ENCODE measurements at places on chromosomes 3 and 15.
A peak's percentile ranks its signal among the peaks of the same experiment; 100 is the strongest.

DNA sequence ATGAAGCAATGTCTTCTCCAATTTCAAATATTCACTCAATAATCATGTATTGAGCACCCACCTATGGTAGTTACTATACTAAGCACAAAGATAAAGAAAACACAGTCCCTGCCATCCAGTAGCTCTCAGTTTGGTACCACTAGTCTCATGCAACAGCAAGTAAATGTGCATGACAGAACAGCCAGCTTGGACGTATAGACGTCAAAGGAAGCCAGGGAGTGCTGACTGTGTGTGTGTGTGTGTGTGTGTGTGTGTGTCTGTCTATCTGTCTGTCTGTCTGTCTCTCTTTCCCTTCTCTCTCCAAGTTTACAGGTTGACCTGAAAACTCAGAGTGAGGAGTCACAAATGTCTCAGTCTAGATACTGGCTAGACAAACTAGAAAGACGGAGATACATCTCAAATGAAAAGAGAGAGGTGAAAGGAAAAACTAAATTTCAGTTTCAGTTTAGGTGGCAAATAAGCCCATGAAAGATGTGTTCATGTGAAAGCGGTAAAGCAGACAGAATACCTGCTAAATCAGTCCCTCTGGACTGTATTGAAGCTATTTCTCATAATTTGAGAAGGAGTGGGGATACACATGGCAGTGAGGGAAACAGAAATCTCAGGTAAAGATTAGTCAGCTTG is 141.1 kb upstream of the PTPRG start:
- no peaks in the 10 kb centered on the region for H3K4me1 ChIP-seq
- no peak overlapping the region for H3K4me3 ChIP-seq

- no peak for DNase-seq
- H3K4me1 ChIP-seq = peaks cover 26% of the 10 kb centered on the region
- peaks cover 30% of the 10 kb centered on the region for H3K36me3 ChIP-seq
- no peaks in the 10 kb centered on the region for H3K27me3 ChIP-seq
These were observed 18.2 kb downstream of the ZNF592 start for GRCh38 chr15:84766461-84767035.

DNA sequence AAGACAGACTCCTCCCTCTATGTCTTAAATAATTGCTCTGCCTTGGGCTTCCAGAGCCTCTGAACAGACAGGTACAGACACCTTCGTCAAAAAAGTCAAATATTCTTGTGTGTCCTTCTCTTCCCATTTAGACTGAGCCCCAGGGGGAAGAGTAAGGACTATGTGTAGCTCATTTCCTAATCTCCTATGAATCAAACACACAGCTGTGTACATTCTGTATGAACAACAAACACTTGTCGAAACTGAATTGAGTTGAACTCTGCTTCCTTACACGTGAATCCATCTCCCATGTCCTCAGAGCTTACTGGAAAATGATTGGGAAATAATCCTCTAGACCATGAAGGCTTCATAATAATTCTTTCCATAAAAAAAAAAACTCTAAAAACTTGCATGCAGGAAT is 80.8 kb downstream of the MOBP start:
- no peak overlapping the region for H3K4me3 ChIP-seq
- no peaks in the 10 kb centered on the region for H3K36me3 ChIP-seq
- no peaks in the 10 kb centered on the region for H3K4me1 ChIP-seq
- H3K27ac ChIP-seq = no peak overlapping the region
- DNase-seq = no peak
- peaks cover 20% of the 10 kb centered on the region for H3K27me3 ChIP-seq

DNA sequence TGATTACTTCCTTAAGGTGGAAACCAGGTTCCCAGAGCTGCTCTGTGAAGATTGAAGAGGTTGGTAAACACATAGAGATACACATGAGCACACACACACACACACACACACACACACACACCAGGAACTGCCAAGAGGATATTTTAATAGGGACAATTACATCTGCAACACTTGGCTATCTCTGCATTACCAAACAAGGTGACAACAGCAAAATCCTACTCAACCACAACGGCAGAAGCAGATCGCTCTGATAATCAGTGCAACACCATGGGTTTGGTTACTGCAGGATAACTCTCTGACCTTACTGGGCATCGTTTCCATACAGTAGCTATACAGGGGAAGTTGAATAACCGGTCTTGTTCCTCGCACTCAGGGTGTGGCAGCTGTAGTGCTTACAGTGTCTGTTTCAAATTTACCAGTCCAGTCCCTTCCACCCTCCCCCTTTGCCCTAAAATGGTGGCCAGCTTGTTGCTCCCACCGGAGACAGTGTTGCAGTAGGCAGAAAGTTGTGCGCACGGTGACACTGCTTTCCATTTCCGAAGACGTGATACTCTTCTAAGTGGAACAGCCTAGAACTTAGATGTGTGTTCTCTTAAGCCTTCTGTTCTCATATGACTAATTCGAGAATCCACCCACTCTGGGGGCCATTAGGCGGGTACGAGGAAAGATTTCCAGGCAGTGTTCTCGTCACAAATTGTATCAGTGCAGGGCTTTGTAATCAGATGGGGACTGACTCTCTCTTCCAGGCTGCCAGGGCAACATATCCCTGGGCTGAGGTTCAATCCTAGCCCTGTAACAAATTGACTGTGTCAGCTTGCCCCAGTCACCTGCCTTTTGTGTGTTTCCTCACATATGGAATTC is 176.2 kb downstream of the P3H2 start:
- DNase-seq = no peak
- H3K36me3 ChIP-seq = no peaks in the 10 kb centered on the region
- H3K27ac ChIP-seq = no peak overlapping the region
- H3K4me1 ChIP-seq = peaks cover 2% of the 10 kb centered on the region
- no peak overlapping the region for H3K4me3 ChIP-seq
- H3K27me3 ChIP-seq = peaks cover 16% of the 10 kb centered on the region

GRCh38 chr3:50245251-50245745 is 9.3 kb downstream of the GNAI2 start:
- H3K4me1 ChIP-seq = peaks cover 68% of the 10 kb centered on the region
- DNase-seq = no peak
- no peaks in the 10 kb centered on the region for H3K27me3 ChIP-seq
- peaks cover 52% of the 10 kb centered on the region for H3K36me3 ChIP-seq
- peak overlapping the region; percentile 74 for H3K4me3 ChIP-seq

GRCh38 chr3:69011096-69011730 is 2.3 kb downstream of the EOGT start:
- peak overlapping the region; percentile 72 for H3K27ac ChIP-seq
- no peaks in the 10 kb centered on the region for H3K27me3 ChIP-seq
- no peak for DNase-seq
- peak overlapping the region; percentile 60 for H3K4me3 ChIP-seq
- peaks cover 48% of the 10 kb centered on the region for H3K4me1 ChIP-seq
- H3K36me3 ChIP-seq = peaks cover 6% of the 10 kb centered on the region

- no peak overlapping the region for H3K27ac ChIP-seq
- H3K36me3 ChIP-seq = peaks cover 3% of the 10 kb centered on the region
- H3K4me3 ChIP-seq = no peak overlapping the region
- DNase-seq = no peak
These were observed 28.1 kb downstream of the SNX33 start for GRCh38 chr15:75675579-75676404.

DNA sequence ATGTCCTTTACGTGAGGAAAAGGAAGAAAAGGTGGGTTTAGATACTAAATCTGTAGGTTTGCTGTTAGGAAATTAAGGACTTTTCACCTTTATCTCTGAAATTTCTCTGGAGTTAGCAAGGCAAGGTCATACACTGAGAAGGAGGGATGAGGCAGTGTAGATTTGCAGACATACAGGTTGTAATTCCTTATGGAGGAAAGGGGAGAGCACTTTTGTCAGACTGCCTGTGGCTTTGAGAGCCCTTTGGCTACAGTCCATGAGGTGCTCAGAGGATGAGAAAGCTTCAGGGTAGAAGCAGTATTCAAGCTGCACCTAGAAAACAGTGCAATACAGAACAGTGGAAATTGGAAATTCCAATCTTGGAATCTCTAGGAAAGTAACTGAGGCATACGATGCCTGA is 8.3 kb downstream of the RPL14 start:
- H3K27me3 ChIP-seq = no peaks in the 10 kb centered on the region
- peak overlapping the region; percentile 32 for H3K27ac ChIP-seq

- peaks cover 51% of the 10 kb centered on the region for H3K4me1 ChIP-seq
- H3K4me3 ChIP-seq = no peak overlapping the region
- H3K27ac ChIP-seq = peak overlapping the region; percentile 68
- no peaks in the 10 kb centered on the region for H3K27me3 ChIP-seq
- peaks cover 94% of the 10 kb centered on the region for H3K36me3 ChIP-seq
These were observed 45.0 kb downstream of the KLF13 start for GRCh38 chr15:31371520-31372240.

DNA sequence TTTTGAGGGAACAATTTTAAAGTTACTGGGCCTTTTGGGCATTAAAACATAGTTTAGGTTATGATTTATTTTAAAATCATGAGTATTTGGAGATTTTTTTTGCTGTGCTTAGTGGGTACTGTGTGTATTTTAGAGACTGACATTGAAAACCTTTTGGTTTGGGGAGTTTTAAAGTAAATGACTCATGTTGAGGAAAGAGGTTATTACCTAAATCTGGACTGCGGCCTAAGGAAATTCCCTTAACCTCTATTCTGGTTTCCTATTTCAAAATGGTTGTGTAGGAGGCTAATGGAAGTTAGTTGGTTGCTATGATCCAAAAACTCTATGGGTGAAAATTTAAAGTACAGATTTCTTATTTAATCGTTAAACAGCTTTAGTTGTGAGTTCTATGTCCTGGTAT is 57.3 kb upstream of the DPH6 start:
- no peaks in the 10 kb centered on the region for H3K4me1 ChIP-seq
- DNase-seq = no peak
- no peak overlapping the region for H3K4me3 ChIP-seq
- H3K27ac ChIP-seq = no peak overlapping the region
- H3K27me3 ChIP-seq = peaks cover 11% of the 10 kb centered on the region

DNA sequence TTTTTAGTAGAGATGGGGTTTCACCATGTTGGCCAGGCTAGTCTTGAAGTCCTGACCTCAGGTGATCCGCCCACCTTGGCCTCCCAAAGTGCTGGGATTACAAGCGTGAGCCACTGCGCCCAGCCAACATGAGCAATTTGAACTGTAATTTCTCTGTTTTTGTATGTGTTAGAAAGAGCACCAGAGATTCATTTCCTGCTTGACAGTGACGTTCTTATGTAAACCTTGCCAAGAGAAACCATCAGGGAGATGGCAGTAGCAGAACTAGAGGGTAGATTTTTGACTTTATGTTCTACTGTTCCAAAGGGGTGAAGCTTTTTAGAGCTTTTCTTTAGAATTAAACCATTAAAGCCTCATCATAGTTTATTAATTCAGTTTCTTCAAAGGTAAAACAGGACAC is 148.1 kb upstream of the UMPS start:
- H3K27ac ChIP-seq = no peak overlapping the region
- no peak overlapping the region for H3K4me3 ChIP-seq
- H3K27me3 ChIP-seq = peaks cover 51% of the 10 kb centered on the region

GRCh38 chr3:43855674-43856299 is 165.0 kb downstream of the ABHD5 start:
- H3K27ac ChIP-seq = no peak overlapping the region
- no peak overlapping the region for H3K4me3 ChIP-seq
- no peaks in the 10 kb centered on the region for H3K4me1 ChIP-seq
- peaks cover 87% of the 10 kb centered on the region for H3K27me3 ChIP-seq

DNA sequence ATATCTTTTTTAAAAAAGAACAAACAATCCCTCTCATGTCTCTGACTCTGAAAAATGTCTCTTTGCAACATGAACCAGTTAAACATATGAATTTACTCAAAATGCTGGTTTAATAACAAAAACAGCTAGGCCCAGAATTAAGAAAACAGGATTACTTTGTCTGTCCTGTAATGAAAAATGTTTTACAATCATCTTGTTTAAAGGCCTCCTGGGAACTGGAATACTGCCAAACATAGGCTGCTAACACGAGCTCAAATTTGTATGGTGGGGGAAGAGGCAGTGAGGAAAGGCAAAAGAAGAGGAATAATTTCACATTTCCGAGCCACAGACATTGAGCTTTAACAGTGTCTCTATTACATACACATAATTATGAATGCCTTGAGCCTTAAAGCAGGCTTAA is 61.7 kb upstream of the PPIB start:
- peaks cover 20% of the 10 kb centered on the region for H3K4me1 ChIP-seq
- peak overlapping the region; percentile 77 for H3K27ac ChIP-seq
- no peak overlapping the region for H3K4me3 ChIP-seq
- peaks cover 3% of the 10 kb centered on the region for H3K36me3 ChIP-seq
- no peak for DNase-seq

GRCh38 chr3:29614954-29615353 is 334.1 kb downstream of the RBMS3 start:
- H3K36me3 ChIP-seq = no peaks in the 10 kb centered on the region
- no peak overlapping the region for H3K4me3 ChIP-seq
- no peak for DNase-seq
- no peak overlapping the region for H3K27ac ChIP-seq

- no peak for DNase-seq
- H3K4me3 ChIP-seq = no peak overlapping the region
- H3K4me1 ChIP-seq = no peaks in the 10 kb centered on the region
- H3K27me3 ChIP-seq = no peaks in the 10 kb centered on the region
- H3K36me3 ChIP-seq = no peaks in the 10 kb centered on the region
- H3K27ac ChIP-seq = no peak overlapping the region
These were observed 25.3 kb upstream of the SI start for GRCh38 chr3:165103616-165104015.

GRCh38 chr3:197343656-197344408 is 45.4 kb upstream of the DLG1 start:
- no peak for DNase-seq
- peaks cover under 1% of the 10 kb centered on the region for H3K36me3 ChIP-seq
- peaks cover 8% of the 10 kb centered on the region for H3K27me3 ChIP-seq

DNA sequence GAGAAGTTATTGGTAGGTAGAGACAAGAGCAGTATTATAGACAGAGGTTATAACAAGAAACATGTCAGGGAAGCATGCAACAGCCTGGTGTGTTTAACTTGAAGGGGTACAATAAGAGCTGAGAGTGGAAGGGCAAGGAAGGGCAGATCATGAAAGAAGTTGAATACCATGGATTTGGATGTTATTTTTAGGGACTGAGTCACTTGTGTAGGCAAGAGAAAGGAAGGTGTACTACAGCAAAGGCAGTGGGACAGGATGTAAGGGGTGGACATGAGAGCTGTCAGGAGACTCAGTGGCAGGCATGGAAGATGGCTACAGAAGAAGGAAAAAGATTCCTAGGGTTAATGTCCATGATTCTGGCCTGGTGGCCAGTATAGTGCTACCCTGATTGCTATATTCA is 66.4 kb downstream of the TFG start:
- H3K27me3 ChIP-seq = peaks cover 4% of the 10 kb centered on the region
- no peaks in the 10 kb centered on the region for H3K36me3 ChIP-seq
- no peak for DNase-seq
- no peaks in the 10 kb centered on the region for H3K4me1 ChIP-seq

GRCh38 chr3:171354049-171354705 is 106.0 kb downstream of the TNIK start:
- no peaks in the 10 kb centered on the region for H3K36me3 ChIP-seq
- H3K4me3 ChIP-seq = no peak overlapping the region
- DNase-seq = no peak
- peaks cover 28% of the 10 kb centered on the region for H3K4me1 ChIP-seq

DNA sequence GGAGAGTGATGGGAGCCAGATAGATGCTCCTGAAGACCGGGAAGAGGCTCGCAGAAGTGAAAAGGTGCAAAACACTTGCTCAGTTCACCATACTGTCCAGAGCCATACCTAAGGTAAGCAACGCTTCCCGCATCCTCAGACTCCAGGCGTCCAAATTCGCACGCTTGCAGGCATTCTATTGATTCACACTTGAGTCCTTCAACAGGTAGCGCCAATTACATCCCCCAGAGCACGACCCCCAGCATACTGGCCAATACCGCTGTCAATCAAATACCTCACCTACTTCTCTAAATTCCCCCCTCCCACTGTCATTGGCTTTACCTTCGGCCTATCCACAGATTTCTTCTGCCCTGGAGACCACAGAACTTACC is 361 bp upstream of the STXBP5L start:
- H3K36me3 ChIP-seq = no peaks in the 10 kb centered on the region
- H3K4me3 ChIP-seq = peak overlapping the region; percentile 78
- H3K27ac ChIP-seq = no peak overlapping the region
- peaks cover 5% of the 10 kb centered on the region for H3K4me1 ChIP-seq
- peaks cover 46% of the 10 kb centered on the region for H3K27me3 ChIP-seq
